ENCODE measurements at places on chromosomes 5 and 9.
A peak's percentile ranks its signal among the peaks of the same experiment; 100 is the strongest.

- no peak for DNase-seq
These were observed 6.5 kb upstream of the EGFL7 start for GRCh38 chr9:136656183-136656738.

GRCh38 chr9:17627641-17628040 lies 48.8 kb downstream of the SH3GL2 start:
- peak; percentile 72 for DNase-seq

GRCh38 chr9:113164536-113165300 lies 13.9 kb downstream of the SLC31A2 start:
- DNase-seq = no peak

- DNase-seq = no peak
These were observed 632.2 kb downstream of the TLR4 start for GRCh38 chr9:118336250-118336942.

GRCh38 chr9:132582786-132583583 lies 579 bp downstream of the BARHL1 start:
- DNase-seq = no peak

DNA sequence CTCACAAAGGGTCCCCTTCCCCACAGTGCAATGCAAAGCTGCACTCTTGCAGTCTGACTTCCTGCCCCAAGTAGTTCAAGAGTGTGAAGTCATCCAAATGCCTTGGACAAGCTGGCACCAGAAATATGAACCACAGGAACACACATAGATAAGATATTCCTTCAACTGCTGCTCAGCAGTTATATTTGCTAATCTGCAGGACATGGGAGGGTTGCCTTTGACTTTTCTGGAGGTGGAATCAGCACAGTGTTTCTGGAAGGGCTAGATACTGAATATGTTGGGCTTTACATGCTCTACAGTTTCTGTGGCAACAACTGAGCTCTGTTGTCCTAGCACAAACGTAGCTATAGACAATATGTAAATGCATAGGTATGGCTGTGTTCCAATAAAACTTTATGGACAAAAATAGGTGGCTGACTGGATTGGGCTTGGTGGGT lies 96.7 kb upstream of the PCA3 start:
- no peak for DNase-seq

Measured in NCI-H1105 treated with DMSO at 0.1 percent for 48 hours (cell line).